Brain microvascular endothelial cell (primary cell): ENCODE measurements at places on chromosomes 2 and 18.
A peak's percentile ranks its signal among the peaks of the same experiment; 100 is the strongest.

DNA sequence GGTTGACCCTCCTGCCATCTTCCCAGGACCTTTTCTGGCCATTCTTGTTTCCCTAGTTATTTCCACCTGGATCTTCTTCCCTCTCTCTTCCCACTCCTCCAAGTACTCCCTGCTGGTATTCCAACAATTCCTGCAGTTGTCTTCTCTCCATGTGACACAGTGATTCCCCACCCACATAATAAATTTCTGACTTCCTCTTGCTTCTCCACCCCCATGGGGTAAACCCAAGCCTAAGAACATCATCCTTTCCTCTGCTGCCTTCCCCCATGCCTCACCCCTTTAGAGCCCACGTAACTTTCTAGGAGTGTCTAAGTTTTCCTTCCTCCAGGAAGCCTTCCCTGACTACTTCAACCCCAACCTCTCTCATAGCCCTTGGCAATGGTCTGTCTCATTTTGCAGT, 72.6 kb downstream of the CELF4 start:
- no peak for DNase-seq

GRCh38 chr18:23498877-23499276, 4.4 kb upstream of the RMC1 start:
- DNase-seq, result peak; percentile 75

DNA sequence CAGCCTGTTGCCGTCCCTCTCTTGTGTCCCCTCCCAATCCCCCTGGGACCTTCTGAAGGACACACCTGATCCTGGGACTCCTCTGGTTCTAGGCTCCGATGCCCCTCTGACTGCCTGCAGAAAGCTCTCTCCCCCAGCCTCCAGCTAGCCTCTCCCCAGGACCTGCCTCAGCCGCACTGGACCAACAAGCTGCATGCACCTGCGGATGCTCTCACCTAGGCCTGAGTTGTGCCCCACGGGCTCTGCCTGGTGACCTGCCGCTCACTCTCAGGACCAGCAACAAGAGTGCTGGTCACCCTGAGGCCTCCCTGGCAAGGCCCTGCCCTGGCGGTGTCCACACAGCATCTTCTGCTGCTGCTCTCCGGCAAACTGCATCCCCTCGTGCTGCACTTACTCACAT, 63.0 kb downstream of the EIPR1 start:
- DNase-seq, result no peak

DNA sequence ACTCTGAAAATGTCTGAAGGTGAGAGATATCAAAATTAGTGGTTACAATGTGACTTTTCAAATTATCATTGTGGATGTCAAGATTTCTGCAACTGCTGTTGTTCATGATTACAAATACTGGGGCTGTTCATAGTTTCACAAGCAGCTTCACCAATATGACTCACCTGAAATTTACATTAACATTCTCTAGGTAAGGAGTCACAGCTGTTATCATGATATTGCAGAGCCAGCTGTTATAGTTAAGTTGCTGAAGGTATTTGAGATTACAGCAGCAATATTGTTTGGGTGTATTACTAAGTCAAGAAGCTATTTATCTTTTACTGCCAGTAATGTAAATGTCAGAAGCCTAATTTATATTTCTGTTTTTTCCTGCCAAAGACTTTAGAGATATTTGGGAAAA, 140.0 kb downstream of the MC4R start:
- peak; percentile 8 for DNase-seq

DNA sequence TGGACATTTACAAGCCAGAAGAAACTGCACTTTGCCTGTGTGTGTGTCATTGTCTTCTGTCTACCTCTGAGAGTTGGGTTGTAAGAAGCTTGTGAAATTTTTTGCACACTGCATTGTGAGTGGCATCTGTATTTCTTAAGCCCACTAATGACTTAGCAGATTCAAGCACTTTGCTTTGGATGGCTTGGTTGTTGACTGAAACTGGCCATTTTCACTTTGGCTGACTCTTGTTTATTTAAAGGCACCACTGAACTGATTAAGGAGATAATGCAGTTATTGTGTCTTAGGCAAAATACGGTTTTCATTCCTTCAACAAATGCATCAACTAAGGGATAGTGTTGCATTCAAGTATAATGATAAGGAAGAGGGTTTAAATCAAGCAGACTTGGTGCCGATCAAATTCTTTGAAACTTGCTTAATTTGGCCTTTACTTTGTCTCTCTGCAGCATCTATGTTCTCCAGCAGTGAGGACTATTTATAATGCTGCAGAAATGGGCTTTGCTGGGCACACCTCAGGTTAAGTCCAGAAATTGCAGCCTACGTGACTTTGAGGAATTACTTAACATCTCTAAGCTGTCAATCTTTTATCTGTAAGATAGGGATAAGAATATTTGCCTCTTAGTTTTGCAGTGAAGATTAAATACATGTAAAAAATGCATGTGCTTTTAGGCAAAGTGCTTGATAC, 142.0 kb downstream of the CCDC85A start:
- DNase-seq, result no peak

DNA sequence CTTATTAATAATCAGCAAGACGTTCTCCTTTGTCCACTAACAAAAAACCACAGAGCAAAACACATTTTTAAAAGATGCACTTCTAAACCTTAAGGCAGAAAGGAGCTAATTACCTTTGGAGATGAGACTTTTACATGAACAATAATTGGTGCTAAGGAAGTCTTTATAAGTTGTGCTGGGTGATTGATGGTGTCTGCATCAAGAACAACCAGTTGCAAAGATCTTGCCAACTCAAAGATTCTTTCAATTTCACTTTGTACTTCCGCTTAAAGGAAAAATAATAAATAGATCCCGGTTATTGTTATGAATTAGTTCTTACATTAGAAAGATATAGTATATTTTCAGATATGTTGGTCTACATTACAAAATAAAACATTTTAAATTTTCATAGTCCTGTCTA, 26.9 kb upstream of the ARL5A start:
- no peak for DNase-seq

- no peak for DNase-seq
Measured at GRCh38 chr2:110713513-110714362, 18.6 kb upstream of the ACOXL start.

DNA sequence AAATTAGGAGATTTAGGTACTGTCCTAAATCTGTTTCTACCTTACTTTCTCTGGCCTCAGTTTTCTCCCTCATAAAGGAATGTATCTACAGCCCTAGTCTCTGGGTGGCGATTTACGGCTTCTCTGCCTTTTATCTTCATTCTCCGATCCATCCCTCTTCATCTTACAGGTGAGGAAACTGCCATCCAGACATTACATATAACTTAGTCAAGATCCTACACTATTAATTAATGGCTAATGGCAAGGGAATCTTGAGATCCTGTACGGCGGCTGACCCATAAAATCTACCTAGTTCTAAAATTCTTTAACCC, 386 bp upstream of the YIPF4 start:
- DNase-seq, result no peak

GRCh38 chr2:240389302-240389805, 46.1 kb upstream of the GPC1 start:
- no peak for DNase-seq
